ENCODE measurements at places on chromosomes 7 and 10. TPM values are rescaled to one million over a fixed set of nuclear protein-coding genes. Genes with fewer than 3 reads are reported as not detected.

RBP4 gene
- total RNA-seq, result 813 TPM

DNA sequence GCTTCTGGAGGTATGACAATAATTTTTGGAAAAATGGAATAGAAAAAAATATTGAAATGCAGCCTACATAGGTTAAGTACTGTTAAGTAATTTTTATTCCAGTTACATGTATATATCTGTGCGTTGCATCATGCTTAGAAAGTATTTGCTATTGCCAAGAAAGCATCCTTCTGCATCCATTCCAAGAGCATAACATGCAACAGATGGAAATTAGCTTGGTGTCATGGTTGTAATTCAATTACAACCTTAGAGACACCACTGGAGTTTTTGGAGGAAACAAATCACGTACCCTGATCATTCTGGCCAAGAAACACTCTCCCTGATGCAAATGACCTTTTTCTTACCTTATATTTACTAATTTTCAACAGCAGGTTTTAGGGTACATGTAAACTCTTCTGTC is 1.7 kb downstream of the AKR1B1 start:
- no peaks in the 10 kb centered on the region for H3K36me3 ChIP-seq
- H3K4me1 ChIP-seq, result no peaks in the 10 kb centered on the region
- H3K27ac ChIP-seq, result no peak overlapping the region
- no peaks in the 10 kb centered on the region for H3K27me3 ChIP-seq

GRCh38 chr10:108612485-108612884 is 1310.8 kb downstream of the XPNPEP1 start:
- no peak for DNase-seq
- no peaks in the 10 kb centered on the region for H3K36me3 ChIP-seq
- no peaks in the 10 kb centered on the region for H3K27me3 ChIP-seq
- H3K27ac ChIP-seq, result no peak overlapping the region

DNA sequence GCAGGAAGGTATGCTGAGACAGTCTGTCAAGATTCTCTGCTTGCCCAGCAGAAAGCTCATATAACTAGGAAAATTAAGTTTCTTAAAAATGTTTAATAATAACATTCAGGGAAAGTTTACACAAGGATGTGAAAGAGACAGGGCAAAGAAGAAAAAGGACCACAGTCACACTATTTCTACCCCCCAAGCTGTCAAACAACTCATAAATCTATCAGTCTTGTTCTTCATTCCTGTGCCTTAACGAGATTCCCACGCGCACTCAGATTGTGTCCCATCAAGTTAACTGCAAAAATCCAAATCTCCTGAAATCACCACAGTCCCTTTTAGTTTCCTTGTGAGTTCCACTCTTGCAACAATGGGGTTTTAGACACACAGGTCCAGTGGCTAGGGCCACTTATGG is 14.9 kb downstream of the CUL2 start:
- no peaks in the 10 kb centered on the region for H3K27me3 ChIP-seq
- DNase-seq, result no peak
- H3K27ac ChIP-seq, result no peak overlapping the region
- no peak overlapping the region for H3K4me3 ChIP-seq

- no peak for DNase-seq
- H3K27me3 ChIP-seq, result no peaks in the 10 kb centered on the region
- H3K4me1 ChIP-seq, result no peaks in the 10 kb centered on the region
- no peak overlapping the region for H3K27ac ChIP-seq
- no peak overlapping the region for H3K4me3 ChIP-seq
Measured at GRCh38 chr7:156019308-156019707, 207.0 kb upstream of the SHH start.
